ENCODE measurements at places on chromosomes 2 and 18.
A peak's percentile ranks its signal among the peaks of the same experiment; 100 is the strongest.

GRCh38 chr18:22839340-22839821, 93.7 kb upstream of the RBBP8 start:
- no peak for DNase-seq

- DNase-seq = no peak
Observed at GRCh38 chr18:67467188-67467587, 49.3 kb downstream of the DSEL start.

DNA sequence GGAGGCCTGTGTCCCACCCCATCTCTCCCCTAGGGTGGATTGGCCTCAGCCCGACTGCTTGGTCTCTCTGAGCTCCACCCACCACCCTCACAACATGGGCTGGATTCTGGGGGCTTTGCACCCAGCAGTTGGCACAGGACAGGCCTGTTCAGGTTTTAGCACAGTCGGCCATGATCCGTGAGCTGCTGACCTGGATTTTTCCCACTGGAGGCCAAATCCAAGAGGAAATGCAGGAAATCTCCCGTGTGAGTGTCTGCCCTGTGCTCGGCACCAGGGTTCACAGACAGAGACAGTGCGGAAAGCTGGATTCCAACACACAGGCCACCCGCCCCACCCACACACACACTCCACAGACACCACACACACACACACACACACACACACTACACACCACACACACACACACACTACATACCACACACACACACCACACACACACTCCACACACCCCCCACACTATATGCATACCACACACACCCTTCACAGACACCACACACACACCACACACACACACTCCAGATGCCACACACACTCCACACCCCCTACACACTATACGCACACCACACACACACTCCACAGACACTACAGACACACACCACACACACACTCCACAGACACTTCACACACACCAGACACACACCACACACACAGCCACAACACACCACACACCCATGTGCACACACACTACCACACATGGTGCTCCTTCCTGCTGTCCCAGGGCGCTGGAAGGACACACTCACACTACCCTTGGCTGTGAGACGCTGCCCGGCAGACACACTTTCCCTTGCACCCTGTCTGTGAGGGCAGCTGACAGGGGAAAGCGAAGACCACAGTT, 14.1 kb downstream of the MBP start:
- no peak for DNase-seq

DNA sequence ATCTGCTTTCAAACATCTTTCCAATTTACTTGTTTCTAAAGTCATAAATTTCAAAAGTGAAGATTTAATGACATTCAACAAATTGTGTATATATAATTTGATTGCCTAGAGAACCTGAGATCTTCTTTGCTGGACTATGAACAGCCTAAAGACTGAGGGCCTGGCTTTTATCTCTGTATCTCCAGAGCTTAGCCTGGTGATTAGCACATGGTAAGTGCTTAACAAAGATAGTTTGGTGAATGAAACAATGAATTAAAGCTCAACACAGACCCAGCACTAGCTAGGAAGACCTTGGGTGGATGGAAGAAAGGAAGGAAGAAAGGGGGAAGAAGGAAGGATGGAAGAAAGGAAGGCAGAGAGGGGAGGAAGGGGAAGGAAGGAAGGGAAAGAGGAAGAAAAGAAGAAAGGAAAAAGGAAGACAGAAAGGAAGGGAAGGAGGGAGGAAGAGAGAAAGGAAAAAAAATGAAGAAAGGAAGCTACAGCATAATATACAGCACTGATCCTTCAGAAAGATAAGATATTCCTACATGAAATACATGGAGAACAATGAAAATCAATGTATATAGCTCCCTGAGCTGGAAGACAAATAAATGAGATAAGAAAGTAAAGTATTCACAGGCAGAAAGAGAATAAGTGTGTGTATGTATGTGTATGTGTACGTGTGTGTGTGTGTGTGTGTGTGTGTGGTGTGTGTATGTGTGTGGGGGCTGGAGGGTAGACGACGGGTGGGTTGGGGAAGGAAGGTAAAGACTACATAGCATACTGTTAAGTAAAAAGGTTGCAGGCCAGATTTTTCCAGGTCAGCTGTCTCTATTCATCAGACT, 318.2 kb downstream of the TNS1 start:
- no peak for DNase-seq

GRCh38 chr18:48105317-48105716, 174.9 kb upstream of the SMAD2 start:
- peak; percentile 10 for DNase-seq

DNA sequence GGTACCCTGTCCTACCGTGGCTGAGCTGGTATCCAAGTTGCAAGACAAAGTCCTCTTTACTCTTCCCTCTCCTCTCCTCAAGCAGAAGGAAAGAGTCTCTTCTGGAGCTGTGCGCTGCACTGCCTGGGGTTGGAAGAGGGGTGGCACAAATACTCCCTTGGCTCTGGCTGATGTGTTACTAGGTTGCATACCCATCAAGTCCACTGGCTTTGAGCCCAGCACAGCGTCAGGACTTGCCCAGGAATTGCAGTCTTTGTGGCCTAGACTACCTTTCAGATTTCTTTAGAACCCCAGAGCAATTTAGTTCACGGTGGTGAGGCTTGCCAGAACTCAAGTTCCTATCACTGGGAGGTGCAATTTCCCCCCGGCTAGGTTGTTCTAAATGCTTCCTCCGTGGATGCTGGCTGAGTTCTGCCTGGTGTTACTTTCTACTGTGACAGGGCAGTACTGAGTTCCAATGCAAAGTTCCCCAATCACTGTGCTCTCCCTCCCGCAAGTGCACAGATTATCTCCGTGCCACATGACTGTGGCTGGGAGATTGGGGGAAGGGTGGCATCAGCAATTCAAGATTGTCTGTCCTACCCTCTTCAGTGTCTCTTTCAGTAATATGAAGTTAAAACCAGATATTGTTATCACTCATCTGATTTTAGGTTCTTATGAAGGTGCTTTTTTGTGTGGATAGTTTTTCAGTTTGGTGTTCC, 13.4 kb downstream of the MYO3B start:
- DNase-seq = no peak

- DNase-seq = no peak
Observed at GRCh38 chr2:159093497-159093896, 125.1 kb downstream of the TANC1 start.

DNA sequence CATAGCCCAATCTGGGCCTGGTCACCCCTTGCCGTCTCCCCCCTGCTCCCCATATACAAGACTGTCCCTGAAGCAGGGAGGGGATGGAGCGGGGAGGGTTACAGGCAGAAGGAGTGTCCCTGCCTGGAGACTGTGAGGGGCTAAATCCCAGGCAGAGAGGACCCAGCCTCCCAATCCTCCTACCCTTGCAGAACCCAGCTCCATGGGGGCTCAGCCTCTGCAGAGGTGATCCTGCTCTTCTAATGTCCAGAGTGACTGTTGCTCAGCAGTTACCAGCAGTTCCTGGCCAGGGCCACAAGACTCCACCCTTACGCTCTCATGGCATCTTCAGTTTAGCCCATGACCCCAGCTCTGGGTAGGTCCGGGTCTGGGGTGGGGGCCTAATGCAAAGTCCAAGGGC, 58.1 kb downstream of the COA5 start:
- DNase-seq = no peak

All from NAMALWA (cell line).